Right hindlimb (tissue), 1 donor: ENCODE measurements at places on chromosomes 11 and 22.

GRCh38 chr11:122108192-122108799, 7.7 kb downstream of the BLID start:
- DNase-seq, result no peak

GRCh38 chr22:19970031-19970478, 28.4 kb upstream of the TXNRD2 start:
- DNase-seq, result no peak

DNA sequence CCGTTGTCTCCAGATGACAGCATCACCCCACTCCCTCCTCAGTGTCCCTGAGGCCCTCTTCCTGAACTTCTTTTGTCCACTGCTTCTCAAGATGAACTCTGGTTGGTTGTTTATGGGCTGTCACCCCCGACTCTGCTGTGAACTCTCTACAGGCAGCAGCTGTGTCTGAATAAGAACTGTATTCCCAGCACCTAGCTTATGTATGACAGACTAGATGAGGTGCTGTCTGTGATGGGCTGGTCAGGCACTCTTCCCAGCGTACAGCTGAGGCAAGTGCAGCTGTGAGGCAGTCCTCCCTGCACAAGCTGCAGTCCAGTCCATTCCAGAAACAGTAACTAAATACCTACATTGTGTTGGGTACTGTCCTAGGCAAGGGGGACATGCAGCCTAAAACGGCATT, 111.4 kb upstream of the PITPNB start:
- peak; percentile 80 for DNase-seq

GRCh38 chr11:29913352-29913751, 103.5 kb downstream of the KCNA4 start:
- no peak for DNase-seq

DNA sequence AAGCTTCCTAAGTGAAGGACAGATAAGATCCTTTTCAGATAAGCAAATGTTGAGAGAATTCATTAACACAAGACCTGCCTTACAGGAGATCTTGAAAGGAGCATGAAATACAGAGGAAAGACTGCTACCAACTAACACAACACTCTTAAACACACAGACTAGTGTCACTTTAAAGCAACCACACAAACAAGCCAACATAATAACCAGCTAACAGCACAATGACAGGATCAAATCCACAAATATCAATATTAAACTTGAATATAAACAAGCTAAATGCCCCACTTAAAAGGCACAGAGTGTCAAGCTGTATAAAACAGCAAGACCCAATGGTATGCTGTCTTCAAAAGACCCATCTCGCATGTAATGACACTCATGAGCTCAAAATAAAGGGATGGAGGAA, 70.8 kb upstream of the HMGXB4 start:
- DNase-seq, result no peak

DNA sequence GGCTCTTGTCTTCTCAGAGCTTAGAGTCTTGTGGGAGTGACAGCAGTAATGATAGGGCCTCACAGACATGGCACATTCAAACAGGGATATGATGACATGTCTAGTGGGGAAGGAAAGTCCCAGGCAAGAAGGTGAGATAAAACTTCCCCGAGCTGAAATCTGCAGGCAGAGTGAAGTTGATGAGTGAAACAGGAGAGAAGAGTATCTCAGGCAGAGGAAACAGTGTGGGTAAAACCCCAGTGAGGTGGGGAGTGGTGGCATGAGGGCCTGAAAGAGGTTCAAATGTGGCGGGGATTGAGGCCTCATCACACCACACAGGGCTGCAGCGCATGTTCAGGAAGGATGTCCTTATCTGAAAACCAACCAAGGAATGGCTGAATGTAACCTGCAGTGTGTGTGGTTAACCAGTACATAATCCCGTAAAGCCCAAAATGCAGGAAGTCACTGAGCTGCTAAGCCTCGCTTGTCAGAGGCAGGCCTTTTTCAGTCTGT, 153.8 kb upstream of the E2F8 start:
- no peak for DNase-seq

- peak; percentile 88 for DNase-seq
These were observed 2.5 kb downstream of the CDC42EP2 start for GRCh38 chr11:65317025-65317786.

- DNase-seq, result no peak
These were observed 16.2 kb downstream of the MISFA start for GRCh38 chr11:18615628-18616392.

GRCh38 chr22:30864441-30865420, 103.8 kb downstream of the MORC2 start:
- no peak for DNase-seq

DNA sequence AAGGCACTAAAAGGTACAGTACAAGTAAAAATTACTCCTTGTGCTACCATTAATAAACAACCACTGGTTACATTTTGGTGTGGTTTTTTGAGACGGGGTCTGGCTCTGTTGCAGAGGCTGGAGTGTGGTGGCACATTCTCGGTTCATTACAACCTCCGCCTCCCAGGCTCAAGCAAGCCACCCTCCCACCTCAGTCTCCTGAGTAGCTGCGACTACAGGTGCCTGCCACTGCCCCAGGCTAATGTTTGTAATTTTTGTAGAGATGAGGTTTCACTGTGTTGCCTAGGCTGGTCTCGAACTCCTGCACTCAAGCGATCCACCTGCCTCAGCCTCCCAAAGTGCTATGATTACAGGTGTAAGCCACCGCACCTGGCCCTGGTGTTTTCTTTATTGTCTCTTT, 20.8 kb downstream of the TAF1D start:
- no peak for DNase-seq

GRCh38 chr11:88418508-88418907, 81.0 kb upstream of the CTSC start:
- no peak for DNase-seq

GRCh38 chr22:32043391-32043790, 330 bp downstream of the SLC5A1 start:
- no peak for DNase-seq

DNA sequence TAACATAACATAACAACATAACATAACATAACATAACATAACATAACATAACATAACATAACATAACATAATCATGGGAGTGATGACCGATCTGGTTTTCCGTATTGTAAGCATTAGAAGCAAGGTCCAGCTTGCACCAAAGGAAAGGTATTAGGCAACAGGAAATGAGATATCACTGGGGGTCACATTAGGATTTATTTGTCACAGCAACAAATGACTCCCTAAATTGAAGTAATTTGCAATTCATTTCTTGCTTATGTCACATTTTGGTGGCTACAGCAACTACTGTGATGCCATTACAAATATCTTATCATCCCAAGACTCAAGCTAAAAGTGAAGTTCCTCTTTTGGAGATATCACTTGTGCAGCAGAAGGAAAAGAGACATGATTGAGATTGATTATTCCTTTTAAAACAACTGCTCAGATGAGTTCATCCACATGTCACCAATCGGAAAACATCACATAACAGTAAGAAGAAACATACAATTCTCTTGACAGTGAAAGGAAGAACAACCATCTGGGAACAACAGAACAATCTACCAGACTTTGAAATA, 1331.1 kb upstream of the RAG2 start:
- DNase-seq, result no peak

- DNase-seq, result no peak
These were observed 29.2 kb downstream of the GUCY1A2 start for GRCh38 chr11:106989078-106989455.

GRCh38 chr22:35437049-35437448, 37.1 kb downstream of the MCM5 start:
- DNase-seq, result no peak

DNA sequence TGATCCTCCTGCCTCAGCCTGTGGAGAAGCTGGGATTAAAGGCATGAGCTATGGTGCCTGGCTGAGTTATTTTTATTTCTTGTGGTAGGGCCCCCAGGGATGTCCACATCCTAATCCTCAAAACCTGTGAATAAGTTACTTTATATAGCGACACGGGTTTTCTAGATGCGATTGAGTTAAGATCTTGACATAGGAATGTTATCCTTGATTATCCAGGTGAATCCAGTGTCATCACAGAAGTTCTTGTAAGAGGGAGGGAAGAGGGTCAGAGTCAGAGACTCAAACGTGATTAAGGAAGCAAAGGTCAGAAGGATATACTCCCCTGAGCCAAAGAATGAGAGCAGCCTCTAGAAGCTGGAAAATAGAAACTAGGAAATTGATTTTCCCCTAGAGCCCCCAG, 117.8 kb downstream of the INSC start:
- no peak for DNase-seq

- no peak for DNase-seq
These were observed 17.1 kb upstream of the SCN3B start for GRCh38 chr11:123671534-123671933.

DNA sequence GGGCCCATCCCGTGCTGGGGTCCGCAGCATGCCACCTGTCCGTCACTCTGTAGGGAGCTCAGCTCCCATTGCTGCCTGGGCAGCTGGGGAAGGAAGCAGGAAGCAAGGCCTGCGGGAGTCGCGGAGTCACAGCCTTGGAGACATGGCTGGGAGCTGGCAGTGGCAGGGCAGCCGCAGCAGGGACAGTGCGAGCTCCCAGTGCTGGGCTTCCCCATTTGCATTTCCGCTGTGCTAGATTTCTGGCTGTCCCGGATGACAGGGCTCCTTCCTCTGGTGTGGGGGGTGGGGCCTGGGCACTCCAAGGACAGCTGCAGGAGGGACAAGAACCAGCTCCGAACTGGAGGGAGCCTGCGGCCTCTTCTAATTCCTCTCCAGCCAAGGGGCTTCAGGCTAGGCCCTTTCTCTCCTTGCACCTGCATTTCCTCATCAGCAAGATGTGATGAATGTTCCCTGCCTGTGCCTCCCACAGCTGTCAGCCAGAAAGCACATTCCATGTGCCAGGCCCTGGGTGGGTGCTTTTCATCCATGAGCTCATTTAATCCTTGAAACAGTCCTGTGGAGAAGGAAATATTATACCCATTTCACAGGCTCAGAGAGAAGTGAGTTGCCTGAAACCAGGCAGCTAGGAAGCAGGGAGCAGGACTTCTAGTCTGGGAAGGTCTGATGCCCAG, 48.0 kb downstream of the MYO7A start:
- peak; percentile 56 for DNase-seq

GRCh38 chr11:120134106-120134930, 3.6 kb downstream of the TRIM29 start:
- DNase-seq, result peak; percentile 4

GRCh38 chr22:46737976-46738646, at the start of gene CERK:
Gene CERK, minus strand, starts transcription at chr22:46738252. Its CDS starts 104 bp downstream, at chr22:46738148.
- DNase-seq, result peak; percentile 93

- DNase-seq, result no peak
These were observed 23.8 kb downstream of the LRRC10B start for GRCh38 chr11:61532134-61533038.

DNA sequence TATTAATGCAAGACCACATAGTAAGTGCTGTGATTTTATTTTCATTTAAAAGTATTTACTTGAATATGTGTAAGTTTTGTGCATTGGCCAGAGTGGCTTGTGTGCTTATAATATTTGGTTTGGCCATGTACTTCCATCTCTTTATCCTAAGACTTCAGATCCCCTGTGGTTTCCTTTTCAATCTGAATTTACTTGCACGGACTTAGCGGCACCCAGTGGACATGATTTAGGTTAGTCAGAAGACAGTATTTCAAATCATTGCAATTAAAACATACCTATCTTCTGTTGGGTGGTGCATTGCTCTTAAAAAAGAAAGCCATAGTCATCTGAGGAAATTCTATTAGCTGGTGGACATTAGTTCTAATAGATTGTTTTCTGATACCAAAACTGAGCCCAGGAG, 30.7 kb downstream of the PIWIL4 start:
- no peak for DNase-seq

DNA sequence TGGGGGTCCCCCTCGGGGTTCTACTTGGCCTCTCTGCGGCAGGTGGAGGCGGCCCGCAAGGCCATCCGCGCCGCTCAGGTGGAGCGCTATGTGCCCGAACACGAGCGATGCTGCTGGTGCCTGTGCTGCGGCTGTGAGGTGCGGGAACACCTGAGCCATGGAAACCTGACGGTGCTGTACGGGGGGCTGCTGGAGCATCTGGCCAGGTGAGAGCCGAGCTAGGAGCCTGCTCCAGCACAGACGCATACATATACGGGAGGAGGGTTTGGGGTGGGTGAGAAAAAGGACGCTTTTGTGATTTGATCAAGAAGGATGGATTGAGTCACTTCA, 415 bp downstream of the CENATAC start:
- no peak for DNase-seq

DNA sequence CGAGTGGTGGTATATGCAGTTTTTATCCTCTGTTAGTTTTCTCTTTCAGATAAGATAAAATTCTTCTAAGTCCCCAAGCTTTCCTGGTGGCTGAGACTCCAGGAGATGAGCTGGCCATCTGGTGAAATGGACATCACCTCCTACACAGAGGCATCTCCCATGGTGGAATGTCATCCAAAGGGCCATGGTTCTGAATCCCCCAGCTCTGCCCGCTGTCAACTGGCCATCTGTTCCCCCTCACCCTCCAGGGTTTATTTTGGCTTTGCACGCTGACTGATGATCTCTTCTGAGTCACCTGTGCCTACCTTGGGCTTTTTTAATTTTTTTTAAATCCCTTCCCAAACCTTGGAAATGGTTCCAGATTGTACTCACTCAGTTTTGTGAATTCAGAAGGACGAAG, 142.2 kb downstream of the HIPK3 start:
- no peak for DNase-seq

- no peak for DNase-seq
These were observed 288.1 kb upstream of the B3GAT1 start for GRCh38 chr11:134700101-134700640.

DNA sequence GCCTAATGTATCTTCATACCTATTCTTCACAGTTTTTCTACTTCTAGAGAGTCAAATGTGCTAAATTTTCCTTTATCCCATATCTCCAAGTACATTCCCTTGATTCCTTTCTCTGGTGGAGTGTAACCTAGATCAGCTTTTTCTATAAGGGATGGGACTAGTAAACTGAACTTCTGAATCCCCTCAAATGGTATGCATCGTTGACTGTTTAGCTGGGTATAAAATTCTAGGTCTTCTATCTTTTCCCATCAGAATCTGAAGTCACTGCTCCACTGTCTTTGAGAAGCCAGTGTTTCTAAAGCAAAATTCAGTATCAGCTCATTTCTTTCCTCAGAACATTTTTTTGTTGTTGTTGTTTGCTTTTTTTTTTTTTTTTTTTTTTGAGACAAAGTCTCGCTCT, 1256.8 kb downstream of the BRD1 start:
- DNase-seq, result no peak
